ENCODE measurements at places on chromosomes 7 and 10.
A peak's percentile ranks its signal among the peaks of the same experiment; 100 is the strongest.

DNA sequence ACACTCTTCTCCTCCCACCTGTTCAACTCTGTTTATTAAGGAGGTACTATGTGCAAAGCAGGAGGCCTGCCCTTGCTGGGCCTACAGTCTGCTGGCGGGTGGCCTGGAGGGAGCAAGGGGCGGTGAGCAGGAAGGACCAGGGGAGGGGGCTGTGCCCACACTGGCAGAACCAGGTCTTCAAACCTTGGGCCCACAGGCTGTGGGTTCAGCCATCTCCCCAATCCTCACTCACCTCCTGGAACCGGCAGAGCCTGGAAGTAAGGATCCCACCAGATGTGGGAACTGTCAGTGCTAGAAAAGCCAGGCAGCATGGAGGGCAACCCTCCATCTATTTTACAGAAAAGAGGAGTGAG, 50.8 kb downstream of the CAMK2B start:
- no peak for DNase-seq

GRCh38 chr7:38192327-38192726, 14.3 kb downstream of the STARD3NL start:
- no peak for DNase-seq

- no peak for DNase-seq
These were observed 100.8 kb downstream of the C10orf90 start for GRCh38 chr10:126569513-126570244.

- DNase-seq, result peak; percentile 92
These were observed 84.6 kb upstream of the PDGFA start for GRCh38 chr7:604001-604883.

DNA sequence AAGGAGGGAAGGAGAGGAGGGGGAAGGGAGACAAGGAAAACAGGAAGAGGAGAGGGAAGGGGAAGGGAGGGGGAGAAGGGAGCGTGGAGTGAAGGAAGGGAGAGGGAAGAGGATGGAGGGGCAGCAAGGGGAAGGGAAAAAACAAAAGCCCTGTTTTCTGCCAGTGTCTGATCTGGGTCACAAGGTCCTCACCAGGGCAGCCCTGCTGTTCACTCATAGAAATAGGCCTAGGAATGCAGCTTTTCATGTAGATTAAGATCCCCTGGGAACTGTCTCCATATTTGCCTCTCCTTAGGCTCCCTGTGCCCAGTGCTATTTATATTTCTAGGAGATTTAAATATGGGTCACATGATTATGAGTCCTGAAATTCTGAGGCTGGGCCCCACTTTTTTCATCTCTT, 790.7 kb downstream of the TNS3 start:
- DNase-seq, result no peak

DNA sequence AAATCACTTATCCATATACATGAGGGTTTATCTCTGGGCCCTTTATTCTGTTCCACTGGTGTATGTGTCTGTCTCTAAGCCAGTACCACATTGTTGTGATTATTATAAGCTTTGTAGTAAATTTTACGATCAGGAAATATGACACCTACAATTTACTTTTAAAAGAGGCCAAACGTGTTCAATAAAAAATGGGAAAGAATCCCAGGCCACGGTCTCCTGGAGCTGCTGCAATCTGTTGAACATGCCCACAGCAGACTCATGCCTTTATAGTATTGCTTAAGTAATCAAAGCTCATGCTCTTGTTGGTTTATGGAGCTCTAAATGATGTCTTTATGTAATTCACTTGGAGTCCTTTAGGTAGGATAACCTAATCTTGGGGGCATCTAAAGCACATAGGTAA, 273.0 kb downstream of the ZMYND11 start:
- DNase-seq, result no peak

GRCh38 chr10:34116681-34117271, 698.3 kb downstream of the PARD3 start:
- DNase-seq, result no peak

DNA sequence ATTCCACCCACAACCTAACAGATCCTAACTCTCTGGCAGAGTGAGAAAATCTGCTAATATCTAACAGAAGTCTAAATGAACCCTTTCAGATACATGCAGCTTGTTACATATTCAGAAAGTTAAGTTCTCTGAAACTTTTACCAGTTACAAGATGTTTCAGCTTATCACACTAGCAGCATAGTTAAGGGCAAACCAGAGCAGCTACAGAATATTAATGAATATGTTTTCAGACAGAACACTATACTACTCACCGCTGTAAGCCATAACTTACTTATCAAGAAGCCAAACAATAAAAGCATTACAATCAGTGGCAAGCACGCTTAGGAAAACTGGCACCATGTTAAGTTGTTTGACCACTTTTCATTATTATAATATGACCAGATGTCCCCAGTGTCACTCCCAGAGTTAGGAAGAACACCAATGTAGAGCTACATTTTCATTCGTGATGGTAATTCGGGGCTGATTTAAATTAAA, 2.7 kb downstream of the ITGB1 start:
- DNase-seq, result no peak

DNA sequence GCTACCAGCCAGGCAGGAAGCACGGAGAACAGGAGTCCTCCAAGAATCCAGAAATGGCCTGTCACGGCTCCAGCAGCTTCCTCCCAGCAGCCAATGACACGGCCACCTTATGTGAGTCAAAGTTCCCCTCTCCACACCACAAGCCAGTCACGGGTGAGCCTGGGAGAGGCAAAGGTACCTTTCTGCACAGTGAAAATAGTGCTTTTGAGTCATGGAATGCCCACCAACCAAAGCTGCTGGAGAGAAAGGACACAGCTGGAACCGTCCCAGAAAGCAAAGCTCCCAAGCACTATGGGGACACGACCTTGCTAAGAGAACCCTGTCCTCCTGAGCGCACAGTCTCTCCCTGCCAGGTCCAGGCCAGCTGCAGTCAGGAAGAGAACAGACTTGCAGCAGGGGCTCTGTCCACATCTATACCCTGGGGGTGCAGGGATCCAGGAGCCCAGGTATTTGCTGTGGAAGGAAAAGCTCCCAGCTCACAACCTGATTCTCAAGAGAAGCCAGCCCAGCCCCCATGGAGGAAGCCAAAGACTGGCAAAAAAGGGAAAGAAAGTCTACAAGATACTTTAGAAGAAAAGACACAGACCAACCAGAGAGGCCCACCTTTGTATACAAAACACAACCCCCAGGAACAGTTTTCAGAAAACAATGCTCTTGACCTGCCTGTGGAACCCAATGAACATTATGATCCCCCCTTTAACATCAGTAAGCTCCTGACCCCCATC, 24.4 kb downstream of the C10orf71 start:
- DNase-seq, result no peak
